Brain pericyte (primary cell): ENCODE measurements at places on chromosomes 4 and X.

- DNase-seq = no peak
Observed at GRCh38 chr4:81459228-81459627, 12.5 kb downstream of the RASGEF1B start.

DNA sequence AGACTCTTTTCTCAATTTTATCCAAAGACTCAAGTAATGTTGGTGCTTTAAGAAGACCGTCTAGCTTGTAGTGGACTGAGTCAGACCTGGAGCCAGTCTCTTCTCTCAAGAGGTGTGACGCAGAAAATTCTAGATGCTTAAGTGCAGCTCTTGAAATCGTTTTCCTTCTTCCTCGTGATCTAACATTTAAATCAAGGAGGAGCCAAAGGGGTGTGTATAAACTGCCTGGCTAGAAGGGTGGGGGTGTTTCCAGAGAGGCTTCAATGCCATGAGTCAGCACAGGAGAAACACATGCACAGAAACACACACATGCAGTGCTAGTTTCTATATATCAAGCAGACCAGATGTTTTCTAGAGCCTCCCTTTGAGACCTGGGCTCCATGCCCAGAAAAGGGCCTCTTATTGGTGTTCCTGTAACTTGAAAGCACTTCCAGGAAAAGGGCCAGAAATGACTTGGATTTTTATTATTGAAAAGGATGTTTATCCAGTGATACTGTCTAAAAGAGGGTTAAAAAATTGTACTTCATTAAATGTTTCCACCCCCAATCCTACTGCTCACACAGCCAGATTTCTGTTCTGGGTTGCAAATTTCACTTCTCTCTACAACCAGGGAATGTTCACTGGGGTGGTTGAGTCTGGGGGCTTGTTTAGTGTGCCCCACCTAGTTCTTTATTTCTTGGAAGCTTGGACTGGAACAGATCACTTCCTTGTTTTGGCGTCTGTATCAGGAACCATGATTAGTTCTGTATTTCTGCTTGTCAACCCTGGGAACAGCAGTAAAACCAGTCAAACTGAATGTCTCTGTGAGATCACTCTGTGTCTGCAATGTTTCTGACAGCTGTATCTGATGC, at the start of gene CLIC2:
Gene CLIC2 (minus strand): TSS at position 129 of the 851 bp plus-strand sequence. CDS start 187 bp downstream, outside the sequence.
- DNase-seq = no peak

GRCh38 chrX:86946569-86946968, 571.0 kb upstream of the KLHL4 start:
- DNase-seq = no peak

- no peak for DNase-seq
Observed at GRCh38 chrX:24702362-24703184, 8.9 kb downstream of the POLA1 start.

DNA sequence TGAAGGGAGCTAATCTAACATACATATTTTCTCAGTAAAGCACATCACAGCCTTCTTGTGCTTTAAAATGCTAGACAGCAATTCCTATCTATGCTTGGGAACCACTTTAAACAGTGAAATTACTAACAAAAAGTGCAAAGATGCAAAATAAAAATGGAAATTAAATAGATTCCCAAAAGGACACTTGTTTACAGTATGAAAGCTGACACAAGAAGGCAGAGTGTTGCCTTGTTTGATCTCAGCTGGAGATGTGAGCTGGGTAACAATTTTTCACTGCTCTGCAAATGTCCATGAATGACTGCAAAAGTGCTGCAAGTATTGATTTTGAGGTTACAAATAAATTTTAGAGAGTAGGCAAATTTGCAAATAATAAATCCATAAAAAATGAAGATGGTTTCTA, 22.3 kb downstream of the GRIA2 start:
- DNase-seq = no peak

GRCh38 chr4:152556283-152556682, 20.4 kb upstream of the FBXW7 start:
- no peak for DNase-seq

DNA sequence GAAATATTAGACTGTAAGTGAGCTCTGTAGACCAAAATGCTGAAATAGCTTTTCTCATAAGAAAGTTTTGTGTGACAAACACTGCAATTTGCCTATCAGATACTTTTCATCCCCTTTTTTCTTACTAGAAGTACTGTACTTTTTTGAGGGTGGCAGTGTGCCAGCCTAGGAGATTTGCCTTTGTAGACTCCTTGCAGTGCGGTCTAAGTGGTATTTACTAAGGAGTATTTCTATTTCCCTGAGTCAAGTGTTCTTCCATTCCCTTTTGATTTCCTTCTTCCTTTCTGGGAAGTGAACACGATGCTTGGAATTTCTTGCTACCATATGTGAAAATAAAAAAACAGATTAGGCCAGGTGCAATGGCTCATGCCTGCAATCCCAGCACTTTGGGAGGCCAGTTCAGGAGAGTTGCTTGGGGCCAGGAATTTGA, 34.6 kb downstream of the PDLIM5 start:
- DNase-seq = no peak

DNA sequence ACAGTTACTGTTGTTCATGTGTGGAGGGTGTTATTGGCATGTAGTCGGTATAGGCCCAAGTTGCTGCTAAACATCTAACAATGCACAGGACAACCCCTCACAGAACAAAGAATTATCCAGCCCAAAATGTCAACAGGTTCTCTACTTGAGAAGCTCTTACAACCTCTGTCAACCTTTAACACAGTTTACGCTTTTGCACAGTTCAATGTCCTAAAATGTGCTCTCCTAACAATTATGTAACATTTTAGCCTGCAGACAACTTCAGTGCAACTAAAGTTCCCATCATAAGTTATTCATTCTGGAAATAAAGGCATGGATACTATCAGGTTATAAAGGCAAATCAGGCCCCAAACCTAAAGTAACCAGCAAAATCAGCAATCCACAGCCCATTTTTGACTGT, 66.2 kb downstream of the ASB9 start:
- no peak for DNase-seq

- DNase-seq = no peak
Observed at GRCh38 chrX:42988700-42989099, 210.7 kb upstream of the PPP1R2C start.

DNA sequence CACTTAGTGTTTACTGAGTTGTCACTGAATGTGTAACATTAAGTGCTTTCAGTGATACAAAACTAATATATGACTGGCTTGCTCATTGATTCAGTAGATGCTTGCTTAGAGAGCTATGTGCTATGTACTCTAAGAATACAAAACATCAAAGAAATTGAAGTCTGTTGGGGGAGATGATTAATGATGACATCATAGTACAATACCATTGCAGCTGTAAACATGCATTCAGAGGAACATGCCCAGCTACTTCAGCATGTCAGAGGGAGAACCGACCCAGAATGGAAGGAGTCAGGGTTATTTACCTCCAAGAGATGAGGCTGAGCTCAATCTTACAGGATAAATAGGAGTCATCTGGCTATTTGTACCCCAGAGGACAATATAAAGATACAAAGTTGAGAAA, 290.8 kb downstream of the TENM3 start:
- no peak for DNase-seq

DNA sequence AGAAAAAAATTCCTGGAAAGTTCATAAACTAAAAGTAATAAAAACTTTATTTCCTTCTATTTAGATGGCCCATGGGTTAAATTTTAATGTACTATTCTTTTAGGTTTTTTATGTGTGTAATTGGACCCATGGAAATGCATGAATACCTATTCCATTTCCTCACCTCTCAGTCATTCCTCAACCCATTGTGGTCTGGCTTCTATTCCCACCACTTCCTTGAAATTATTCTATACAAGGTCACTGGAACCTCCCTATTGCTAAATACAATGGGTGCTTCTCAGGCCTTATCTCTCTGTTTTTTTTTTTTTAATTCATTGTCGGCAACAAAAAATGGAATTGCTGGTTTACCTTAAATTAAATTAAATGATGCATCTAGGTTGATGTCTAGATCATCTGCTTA, 17.2 kb downstream of the SLC39A8 start:
- no peak for DNase-seq

GRCh38 chrX:9738151-9738550, 27.5 kb downstream of the GPR143 start:
- no peak for DNase-seq
